ENCODE measurements at places on chromosomes 16 and 17.

DNA sequence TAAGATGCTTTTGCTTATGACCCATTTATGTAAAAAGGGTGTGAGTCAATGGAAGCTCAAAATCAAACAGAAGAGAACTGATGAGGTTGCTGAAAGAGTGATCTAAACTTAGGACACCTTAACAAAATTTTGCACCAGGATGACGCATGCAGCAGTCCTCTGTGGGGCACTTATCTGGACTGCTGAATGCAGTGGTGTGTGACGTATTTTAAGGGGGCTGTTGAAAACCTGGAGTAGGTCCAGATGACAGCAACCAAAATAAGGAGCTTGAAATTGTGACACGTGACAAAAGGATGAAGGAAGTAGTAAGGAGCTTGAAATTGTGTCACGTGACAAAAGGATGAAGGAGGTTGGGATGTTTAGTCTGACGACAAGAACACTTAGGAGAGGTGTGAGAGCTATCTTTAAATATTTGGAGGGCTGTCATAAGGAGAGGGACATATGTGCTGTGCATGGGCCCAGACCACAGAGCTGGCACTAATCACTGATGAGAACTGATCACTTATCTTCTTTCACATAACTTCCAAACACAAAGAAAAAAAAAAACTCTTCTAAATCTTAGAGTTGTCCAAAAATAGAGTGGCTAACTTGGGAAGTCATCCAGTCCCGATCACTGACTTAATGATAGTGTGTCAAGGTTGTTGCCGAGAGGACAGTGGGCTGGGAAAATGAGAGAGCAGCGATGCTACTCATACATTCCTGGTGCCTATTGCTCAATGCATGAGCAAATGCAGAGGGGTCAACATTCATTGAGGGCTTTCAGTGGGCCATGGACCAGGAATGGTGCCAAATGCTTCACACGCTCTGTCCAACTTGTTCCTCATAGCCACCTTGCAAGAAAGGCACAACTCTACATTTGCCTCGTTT, 264.2 kb upstream of the ZFHX3 start:
- DNase-seq = no peak

GRCh38 chr16:67199011-67199807, at the start of gene ELMO3:
TSS of gene ELMO3 (plus strand) at chr16:67199131. CDS start at chr16:67199327, 196 bp downstream.
- DNase-seq = no peak

DNA sequence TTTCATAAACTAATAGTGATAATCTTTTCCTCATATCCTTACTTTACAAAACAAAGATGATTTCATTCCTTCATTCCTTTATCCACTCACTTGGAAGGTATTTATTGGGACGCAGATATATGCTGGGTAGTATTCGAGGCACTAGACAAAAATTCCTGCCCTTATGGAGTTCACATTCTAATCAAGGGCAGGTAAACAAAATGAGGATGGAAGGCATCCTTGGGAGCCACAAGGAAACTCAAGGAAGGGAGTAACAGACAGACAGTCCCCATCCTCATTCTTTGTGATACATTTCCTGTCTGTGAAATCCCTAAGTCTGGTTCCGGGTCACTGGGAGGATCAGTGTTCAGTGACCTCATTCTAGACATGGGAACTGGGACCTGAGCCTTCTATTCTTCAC, 45.2 kb downstream of the SLC6A2 start:
- no peak for DNase-seq

GRCh38 chr17:20206068-20206467, 196.9 kb downstream of the SPECC1 start:
- DNase-seq = no peak

- no peak for DNase-seq
Observed at GRCh38 chr16:61901689-61902088, 134.5 kb downstream of the CDH8 start.

DNA sequence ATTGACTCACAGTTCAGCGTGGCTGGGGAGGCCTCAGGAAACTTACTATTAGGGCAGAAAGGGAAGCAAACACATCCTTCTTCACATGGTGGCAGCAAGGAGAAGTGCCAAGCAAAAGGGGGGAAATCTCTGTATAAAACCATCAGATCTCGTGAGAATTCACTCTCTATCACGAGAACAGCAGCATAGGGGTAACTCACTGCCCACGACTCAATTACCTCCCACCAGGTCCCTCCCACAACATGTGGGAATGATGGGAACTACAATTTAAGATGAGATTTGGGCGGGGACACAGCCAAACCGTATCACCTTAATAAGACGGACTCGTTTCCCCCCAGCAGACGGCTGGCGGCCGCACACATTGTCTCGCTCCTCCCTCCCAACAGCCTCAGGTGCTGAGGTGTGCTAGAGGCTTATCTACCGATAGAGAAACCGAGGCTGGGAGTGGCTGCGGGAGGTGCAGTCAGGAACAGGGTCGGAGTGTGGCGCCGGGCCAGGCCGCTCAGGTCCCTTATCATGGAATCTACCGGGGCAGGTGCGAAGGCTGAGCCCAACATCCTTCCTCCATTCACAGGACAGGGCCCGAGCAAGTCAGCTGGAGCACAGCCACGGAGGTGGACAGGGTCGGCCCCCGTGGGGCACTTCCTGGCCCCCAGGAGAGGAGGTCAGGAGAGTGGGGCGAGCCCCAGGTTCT, 4.9 kb upstream of the ZG16B start:
- no peak for DNase-seq

- DNase-seq = no peak
Observed at GRCh38 chr16:54654429-54654828, 276.2 kb upstream of the IRX5 start.

DNA sequence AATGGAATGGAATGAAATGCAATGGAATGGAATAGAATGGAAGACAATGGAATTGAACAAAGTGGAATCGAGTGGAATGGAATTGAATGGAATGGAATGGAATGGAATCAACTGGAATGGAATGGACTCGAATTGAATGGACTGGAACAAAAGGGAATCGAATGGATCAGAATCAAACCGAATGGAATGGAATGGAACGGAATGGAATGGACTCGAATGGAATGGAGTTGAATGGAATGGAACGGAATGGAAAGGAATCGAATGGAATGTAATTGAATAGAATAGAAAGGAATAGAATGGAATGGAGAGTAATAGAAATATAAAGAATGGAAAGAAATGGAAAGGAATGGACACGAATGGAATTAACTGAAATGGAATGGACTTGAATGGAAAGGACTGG, 475.2 kb upstream of the WSB1 start:
- DNase-seq = no peak

DNA sequence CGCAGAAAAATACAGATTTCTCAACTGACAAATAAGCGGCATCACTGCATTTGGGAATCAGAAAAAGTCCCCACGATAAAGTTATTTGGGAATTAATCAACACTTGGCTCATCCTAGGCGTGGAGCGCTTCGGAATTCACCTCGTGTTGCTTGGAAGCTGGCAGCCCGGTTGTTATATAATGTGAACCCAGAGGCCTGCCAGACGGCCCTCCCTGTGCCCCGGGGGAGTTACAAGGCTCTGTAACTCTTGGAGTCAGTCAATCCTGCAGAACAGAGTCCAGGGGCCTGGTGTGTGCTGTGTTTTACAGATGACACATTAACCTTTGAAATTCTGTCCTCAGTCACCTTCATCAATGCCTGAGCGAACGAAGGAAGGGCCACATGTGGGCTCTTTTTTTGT, 111.1 kb downstream of the PITPNC1 start:
- DNase-seq = peak; percentile 63

DNA sequence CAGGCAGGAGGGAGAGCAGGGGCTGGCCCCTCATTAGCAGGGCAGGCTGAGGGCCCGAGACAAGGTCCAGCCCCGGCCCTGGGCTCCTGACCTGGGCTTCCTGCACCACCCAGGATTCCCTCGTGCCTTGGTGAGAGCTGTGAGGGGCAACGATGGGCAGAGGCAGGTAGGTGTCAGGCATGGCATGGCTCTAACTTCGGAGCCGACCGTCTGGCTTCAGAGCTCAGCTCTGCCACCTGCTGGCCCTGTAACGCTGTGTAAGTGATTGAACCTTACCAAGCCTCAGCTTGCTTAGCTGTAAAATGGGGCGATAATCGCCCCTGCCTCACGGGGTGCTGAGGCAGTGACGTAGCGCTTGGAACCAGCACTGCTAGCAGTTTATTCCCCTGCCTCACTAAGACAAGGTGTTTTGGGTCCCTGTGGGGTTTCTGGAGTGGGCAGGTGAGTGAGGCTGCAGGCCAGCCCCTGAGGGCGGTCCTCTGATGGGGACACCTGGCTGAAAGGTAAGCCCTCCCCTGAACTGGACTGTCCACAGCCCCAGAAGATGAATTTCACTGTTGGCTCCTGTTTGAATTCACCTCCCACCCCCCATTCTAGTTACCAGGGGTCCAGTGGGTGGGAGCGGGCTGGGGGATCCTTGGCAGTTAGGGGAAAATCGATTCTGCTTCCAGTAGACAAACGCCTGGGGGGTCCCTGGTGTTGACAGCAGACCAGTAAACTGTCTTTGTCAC, 184.8 kb upstream of the GSE1 start:
- peak; percentile 66 for DNase-seq

GRCh38 chr16:11224096-11224893, 31.7 kb downstream of the SOCS1 start:
- no peak for DNase-seq

GRCh38 chr16:57711-58110, 4.1 kb downstream of the SNRNP25 start:
- DNase-seq = no peak

DNA sequence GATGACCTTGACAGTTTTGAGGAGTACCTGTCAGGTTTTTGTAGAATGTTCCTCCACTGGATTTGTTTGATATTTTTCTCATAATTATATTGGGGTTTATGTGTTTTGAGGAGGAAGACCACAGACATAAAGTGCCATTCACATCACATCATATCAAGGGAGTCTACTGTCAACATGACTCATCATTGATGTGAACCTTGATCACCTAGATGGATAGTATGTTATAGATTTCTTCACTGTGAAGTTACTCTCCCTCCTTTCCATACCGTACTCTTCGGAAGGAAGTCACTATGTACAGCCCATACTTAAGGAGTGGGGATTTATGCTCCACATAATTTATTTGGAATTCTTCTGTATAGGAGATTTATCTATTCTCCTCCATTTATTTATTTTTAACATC, 23.2 kb downstream of the PRSS54 start:
- no peak for DNase-seq

DNA sequence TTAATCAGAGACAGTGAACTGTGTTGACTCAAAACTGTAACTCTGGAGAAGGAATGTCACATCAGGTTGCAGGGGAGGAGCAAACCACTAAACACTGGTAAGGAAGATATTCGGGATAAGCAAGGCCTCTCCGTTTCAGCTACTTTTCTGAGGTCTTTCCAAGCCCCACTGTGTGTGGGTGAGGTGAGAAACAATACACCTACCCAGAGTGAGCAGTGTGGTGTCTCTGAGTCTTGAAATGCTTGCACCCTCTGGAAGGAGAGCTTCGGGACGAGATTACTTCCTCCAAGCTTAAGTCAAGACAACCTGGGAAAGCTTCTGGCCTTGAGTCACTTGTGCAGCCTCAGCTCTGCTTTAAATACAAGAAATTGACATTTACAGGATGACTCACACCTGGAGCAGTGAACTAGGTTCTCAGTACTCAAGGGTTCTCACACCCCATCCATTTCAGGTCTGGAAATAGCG, 2.5 kb upstream of the MAP3K14 start:
- no peak for DNase-seq

- peak; percentile 73 for DNase-seq
Observed at GRCh38 chr17:79702034-79702433, 28.7 kb upstream of the ENPP7 start.

DNA sequence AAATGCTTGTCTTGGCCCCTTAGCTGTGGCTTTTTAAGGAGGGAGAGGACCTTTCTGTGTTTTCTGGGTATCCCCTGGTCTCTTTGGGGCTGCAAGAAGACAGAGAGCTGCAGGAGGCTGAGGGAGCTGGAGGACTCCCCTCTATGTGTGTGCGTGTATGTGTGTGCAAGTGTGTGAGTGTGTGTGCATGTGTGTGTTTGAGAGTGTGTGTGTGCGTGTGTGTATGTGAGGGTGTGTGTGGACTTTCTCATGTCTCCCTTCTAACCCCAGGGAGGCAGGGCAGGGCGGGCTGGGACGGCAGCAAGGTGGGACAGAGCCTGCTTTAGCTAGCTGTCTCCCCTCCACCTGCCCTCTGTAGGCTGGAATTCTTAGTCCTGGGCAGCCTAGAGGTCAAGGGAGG, 1.9 kb downstream of the PRSS54 start:
- DNase-seq = no peak

- no peak for DNase-seq
Observed at GRCh38 chr16:19589771-19590302, 34.3 kb downstream of the VPS35L start.

DNA sequence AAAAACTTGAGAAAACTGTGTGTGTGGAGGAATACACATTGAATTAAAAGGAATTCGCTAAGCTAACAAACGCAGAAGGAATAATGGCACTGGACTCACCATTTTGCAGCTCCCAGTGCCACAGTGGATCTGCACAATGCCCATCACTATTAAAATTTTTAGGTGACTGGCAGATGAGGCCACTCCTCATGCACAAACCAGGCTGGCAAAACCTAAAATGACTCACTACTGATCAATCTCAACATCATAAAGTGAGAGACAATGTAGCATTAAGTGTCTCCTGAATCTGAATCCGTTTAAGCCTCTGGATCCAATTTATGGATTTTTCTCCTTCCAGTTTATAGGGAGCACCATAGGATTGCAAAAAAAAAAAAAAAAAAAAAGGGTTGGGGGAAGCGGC, 20.6 kb downstream of the MYH10 start:
- DNase-seq = no peak

DNA sequence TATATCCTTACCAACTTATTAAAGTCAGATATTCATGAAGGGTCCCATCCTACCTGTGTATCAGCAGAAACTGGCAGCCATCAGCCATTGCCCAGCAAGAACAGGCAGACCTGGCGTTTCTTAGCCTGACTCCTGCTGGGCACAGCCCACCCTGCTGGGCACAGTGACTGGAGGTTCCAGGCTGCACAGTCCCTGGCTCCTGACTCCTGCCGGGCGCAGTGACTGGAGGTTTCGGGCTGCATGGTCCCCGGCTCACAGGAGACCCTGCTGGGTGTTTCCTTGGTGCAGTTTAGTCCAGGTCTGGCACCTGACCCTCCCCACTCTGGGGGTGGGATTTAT, 6.7 kb downstream of the TIMM22 start:
- DNase-seq = no peak

DNA sequence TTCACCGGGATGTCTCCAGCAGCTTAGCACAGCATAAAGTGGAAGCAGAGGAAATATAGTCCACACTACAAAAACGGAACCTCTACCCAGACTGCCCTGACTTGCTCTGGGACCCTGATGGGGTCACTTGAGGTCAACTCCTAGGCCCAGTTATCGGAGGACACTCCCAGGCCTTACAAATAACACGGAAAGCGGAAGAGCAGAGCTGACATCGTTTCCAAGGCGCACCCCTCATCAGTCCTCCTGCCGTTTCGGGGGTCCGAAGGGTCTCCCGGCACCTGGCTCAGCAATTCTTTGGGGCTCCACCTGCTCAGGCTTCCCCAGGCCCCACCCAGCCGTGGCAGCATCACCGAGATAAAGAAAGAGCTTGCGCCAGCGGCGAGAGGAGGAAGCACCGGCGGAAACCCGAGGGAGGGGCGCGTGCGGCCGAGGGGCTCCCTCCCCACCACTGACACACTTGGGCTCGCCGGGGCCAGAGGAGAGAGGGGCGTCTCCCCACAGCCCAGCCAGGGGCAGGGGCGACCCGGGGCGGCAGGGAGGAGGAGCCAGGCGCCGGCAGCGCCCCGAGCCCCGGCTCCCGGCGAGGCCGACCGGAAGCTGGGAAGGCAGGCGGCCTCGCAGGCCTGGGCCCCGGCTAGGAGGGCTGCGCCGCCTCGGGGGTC, 727 bp downstream of the CORO7 start:
- DNase-seq = peak; percentile 72
